ENCODE measurements at places on chromosomes 6 and 20.

DNA sequence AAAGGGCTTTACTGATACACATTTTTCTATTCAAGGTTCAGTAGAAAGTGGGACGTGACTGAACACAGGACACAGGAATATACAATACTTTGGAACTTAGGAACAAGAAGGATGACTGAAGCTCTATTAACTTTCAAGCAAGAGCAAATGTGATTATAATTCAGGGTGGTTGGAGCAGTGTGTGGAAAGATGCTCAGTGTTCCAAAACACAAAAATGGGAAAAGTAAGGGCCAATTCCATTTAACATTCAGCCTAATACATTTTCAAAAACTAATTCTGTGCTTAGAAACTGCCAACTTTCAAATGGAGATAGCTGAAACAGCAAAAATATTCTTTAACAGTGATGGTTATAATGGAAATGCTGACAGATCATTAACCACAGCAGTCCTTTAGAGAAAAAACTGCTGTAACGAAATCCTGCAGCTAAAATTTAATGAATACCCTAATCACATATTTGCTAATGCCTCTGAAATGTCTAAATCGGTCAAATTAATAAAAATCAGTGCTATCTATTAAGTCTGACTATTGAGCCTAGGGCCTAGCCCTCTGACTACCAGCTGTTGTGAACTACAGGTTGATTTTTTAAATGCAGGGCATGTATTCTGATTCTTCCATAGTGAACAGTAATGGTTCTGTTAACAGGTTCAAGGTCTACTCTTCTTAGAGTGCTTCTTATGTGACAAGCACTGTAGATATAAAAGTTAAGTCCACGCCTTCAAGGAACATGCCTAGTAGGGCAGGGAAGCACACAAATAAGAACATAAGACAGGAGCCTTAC lies 45.9 kb downstream of the RARS2 start:
- no peak for DNase-seq

DNA sequence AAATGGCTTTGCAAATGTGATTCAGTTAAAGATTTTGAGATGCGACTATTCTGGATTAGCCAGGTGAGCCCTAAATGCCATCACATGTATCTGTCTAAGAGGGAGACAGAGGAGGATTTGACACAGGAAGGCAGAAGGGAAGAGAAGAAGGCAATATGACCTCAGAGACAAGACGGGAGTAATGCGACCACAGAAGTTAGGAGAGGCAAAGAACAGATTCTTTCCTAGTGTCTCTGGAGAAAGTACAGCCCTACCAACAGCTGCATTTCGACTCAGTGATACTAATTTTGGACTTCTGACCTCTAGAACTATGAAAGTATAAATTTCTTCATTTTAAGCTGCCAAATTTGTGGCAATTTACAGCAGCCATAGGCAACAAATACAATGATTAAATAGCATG lies 24.2 kb upstream of the TPD52L1 start:
- DNase-seq = no peak

DNA sequence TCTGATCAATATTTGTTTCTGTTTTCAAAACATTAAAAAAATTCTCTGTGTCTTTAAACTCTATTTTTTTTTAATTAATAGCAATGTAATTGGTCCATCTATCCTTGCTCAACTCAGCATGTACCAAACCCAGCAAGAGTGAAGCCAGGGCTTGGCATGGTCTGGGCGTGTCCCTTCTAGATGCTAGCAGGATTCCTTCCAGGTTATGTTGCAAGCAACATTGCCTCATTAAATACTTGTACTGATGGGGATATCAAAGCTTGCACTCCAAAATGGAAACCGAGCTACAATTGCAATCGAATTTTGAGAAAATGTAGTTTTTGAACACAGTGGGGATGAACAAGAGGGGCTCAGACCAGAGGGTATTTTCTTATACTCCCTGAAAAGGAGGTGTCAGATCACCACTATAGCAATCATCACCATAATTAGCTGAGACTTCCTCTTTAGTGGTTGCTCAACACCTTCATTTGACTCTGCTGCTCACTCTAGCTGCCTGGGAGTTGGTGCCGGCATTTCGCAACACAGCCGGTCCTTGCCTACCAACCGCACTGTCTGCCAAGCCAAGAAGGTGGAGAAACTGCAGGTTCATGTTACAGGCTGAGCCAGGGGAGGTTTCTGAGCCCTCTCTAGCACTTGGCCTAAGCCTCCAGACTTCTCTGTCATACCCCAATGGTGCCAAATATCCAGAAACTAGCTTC lies 67.8 kb upstream of the RALGAPA2 start:
- DNase-seq = peak; percentile 80

DNA sequence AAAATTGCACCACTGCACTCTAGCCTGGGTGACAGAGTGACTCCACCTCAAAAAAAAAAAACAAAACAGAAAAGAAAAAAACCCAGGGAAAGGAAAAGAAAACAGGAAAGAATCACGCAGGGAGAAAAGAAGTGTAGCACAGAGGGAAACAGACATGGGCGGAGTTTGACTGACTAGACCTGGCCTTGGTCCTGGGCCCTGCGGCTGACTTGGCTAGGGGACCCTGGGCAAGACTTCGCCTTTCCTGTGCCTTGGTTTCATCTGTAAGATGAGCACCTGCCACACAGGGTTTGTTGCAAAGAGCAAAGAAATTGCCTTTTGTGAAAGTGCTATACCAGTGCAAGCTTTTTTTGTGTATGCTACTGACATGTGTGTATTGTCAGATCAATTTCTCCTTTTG lies 71.3 kb upstream of the KCNG1 start:
- no peak for DNase-seq

GRCh38 chr20:23445596-23446217 lies 6.2 kb downstream of the CSTL1 start:
- no peak for DNase-seq

DNA sequence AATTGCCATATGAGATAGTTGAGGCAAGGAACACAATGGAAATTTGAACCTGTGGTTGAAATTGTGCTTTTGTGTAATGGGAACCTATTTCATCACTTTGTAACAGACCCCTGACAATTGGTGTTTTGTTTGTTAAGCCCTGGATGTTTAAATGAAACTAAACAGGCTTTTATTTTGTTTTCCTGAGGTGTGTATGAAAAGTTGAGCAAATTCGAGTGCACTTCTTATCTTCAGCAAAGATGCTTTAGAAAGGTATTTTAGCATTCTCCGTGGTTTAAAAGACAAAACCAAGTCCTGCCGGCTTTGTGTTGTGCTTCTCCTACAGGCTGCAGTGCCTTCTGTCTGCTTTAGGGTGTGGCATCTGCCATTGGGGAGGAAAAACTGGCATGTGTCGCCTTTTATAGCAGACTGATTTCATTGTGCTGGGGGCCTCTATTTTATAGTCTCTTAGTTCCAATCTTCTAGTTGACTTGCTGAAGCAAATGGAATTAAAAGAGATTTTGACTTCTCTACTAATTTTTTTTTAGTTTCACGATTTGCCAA lies 2.2 kb upstream of the ARID1B start:
- no peak for DNase-seq
